ENCODE measurements at places on chromosomes 16 and 17.

DNA sequence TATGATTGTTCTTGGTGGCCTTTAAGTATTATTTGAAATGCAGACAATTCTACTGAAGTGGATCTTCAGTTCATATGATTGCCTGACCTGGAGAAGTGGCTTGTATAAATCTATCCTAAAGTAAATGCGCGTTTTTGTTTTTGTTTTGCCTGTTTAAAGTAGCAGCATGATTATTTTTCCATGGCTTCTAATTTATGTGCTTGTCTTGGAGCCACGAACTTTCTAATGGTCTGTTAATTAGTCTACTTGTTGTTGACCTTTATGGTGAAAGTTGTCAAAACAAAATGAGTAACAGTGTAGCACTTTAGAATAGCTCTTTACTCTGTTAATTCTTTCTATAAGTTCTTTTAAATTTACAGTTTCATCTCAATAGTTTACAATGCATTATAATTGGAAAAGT lies 1.7 kb downstream of the PRKAR1A start:
- no peak overlapping the region for H3K27ac ChIP-seq
- H3K4me1 ChIP-seq = peaks cover 17% of the 10 kb centered on the region
- DNase-seq = no peak

DNA sequence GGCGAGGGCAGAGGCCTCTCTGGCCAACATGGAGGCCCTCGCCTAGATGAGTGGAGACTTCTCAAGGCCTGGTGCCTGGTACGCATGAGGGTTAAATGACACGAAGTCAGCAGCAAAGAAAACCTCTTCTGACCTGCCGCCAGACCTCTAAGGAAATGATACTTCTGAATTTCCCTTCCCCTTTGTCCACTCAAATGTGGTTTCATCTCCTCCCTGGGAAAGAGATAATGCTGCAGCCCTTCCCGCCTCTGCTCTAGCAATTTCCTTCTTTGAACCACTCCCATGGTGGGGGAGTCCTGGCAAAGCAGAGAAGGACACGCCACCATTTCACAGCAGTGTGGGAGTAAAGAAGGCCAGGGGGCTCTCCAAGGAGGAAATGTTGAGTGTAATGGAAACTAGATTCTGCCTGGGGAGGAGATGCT lies 65.7 kb upstream of the BCAR1 start:
- H3K27ac ChIP-seq = no peak overlapping the region
- DNase-seq = no peak
- H3K4me1 ChIP-seq = peaks cover 22% of the 10 kb centered on the region

GRCh38 chr16:56945847-56946527 lies 14.0 kb downstream of the HERPUD1 start:
- H3K4me3 ChIP-seq = no peak overlapping the region
- no peak for DNase-seq
- H3K4me1 ChIP-seq = peaks cover 3% of the 10 kb centered on the region

- no peaks in the 10 kb centered on the region for H3K36me3 ChIP-seq
- peaks cover 60% of the 10 kb centered on the region for H3K4me1 ChIP-seq
- H3K27me3 ChIP-seq = no peaks in the 10 kb centered on the region
Observed at GRCh38 chr17:80663781-80664206, 119.2 kb downstream of the RPTOR start.

GRCh38 chr16:6528217-6528616 lies 804.4 kb upstream of the RBFOX1 start:
- H3K27me3 ChIP-seq = no peaks in the 10 kb centered on the region
- no peak for DNase-seq
- no peaks in the 10 kb centered on the region for H3K36me3 ChIP-seq
- no peak overlapping the region for H3K4me3 ChIP-seq

- H3K27me3 ChIP-seq = no peaks in the 10 kb centered on the region
- no peaks in the 10 kb centered on the region for H3K4me1 ChIP-seq
- DNase-seq = no peak
- H3K36me3 ChIP-seq = no peaks in the 10 kb centered on the region
- no peak overlapping the region for H3K27ac ChIP-seq
- H3K4me3 ChIP-seq = no peak overlapping the region
Observed at GRCh38 chr16:81266680-81267095, 28.2 kb downstream of the BCO1 start.

DNA sequence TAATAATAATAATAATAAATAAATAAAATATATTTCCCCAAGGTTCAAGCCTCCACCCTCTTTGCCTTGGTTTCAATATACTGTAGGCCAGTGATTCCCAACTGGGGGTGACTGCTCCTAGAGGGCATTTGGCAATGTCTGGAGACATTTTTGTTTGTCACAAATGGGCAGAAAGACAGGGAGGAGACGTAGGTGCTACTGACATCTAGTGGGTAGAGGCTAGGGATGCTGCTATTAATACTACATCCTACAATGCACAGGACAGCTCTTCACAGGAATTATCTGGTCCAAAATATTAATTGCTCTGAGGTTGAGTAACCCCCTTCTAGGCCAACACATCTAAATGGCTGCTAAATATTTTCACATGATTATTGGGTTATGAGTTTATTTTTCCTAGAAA lies 12.8 kb upstream of the PRR14 start:
- no peak overlapping the region for H3K4me3 ChIP-seq
- DNase-seq = no peak
- no peaks in the 10 kb centered on the region for H3K36me3 ChIP-seq
- no peaks in the 10 kb centered on the region for H3K27me3 ChIP-seq

GRCh38 chr16:6926762-6927161 lies 405.9 kb upstream of the RBFOX1 start:
- H3K4me1 ChIP-seq = no peaks in the 10 kb centered on the region
- no peak overlapping the region for H3K27ac ChIP-seq
- no peak for DNase-seq
- H3K36me3 ChIP-seq = no peaks in the 10 kb centered on the region
- no peak overlapping the region for H3K4me3 ChIP-seq

DNA sequence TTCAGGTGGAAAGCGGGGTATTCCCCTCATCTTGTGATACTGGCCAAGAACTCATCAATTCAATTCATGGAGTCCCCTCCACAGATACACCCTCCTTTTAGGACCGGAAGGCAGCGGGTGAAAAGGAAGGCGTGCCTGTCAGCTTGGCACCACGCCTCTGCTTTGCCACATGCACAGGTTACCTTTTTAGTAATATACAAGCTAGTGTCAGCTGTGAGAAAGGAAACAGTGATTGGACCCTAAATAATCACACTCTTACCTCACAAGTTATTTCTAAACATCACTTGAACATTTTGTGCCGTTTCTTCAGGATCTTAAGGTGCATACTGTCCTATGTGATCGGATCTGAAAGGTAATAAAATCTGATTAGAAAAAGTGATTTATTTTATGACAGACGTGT lies 15.7 kb downstream of the ZDHHC7 start:
- DNase-seq = no peak
- no peak overlapping the region for H3K27ac ChIP-seq
- H3K27me3 ChIP-seq = no peaks in the 10 kb centered on the region
- peaks cover 9% of the 10 kb centered on the region for H3K4me1 ChIP-seq
- peaks cover 48% of the 10 kb centered on the region for H3K36me3 ChIP-seq

DNA sequence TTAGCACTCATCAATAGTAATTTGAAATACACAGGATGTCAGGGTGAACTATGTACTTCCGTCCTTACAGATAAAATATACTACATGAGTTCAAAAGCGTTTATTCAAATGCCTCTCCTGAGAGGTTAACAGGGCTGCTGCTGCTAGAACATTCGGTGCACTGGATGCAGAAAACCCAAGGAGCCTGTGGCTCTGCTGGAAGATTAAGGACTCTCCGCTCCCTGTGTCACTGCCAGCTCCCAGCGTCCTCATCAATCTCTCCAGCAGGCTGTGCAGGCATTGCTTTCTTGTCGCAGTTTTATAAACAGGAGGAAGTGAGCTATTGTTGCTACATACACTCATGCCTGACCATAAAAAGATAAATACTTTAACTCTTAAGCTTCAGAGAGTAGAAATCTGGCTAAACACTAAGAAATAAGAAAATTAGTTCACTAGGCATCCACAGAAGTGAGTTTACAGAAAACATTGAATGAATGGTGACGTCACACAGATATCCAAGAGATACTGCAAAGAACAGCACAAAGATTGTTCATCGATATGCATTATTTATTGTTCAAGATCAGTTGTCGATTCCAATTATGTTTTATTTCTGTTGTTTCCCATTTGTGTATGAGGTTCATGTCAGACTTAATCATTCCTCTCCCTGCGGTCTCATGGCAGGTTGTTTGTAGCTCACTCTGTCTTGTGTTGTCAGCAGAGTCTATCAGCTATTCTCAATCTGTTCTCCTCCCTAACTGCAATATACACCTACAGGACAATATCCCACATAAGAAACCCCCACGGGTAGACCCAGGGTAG lies 127.9 kb upstream of the MON1B start:
- H3K4me1 ChIP-seq = no peaks in the 10 kb centered on the region
- H3K4me3 ChIP-seq = no peak overlapping the region
- no peak overlapping the region for H3K27ac ChIP-seq
- no peaks in the 10 kb centered on the region for H3K36me3 ChIP-seq
- H3K27me3 ChIP-seq = no peaks in the 10 kb centered on the region
- no peak for DNase-seq

- no peaks in the 10 kb centered on the region for H3K4me1 ChIP-seq
- no peak for DNase-seq
- H3K27ac ChIP-seq = no peak overlapping the region
- H3K36me3 ChIP-seq = no peaks in the 10 kb centered on the region
- H3K4me3 ChIP-seq = no peak overlapping the region
Observed at GRCh38 chr16:49150341-49150740, 131.3 kb downstream of the CBLN1 start.

GRCh38 chr17:33989361-33990148 lies 265.5 kb upstream of the CCL2 start:
- H3K36me3 ChIP-seq = no peaks in the 10 kb centered on the region
- H3K27me3 ChIP-seq = peaks cover 3% of the 10 kb centered on the region
- DNase-seq = no peak
- no peak overlapping the region for H3K4me3 ChIP-seq
- H3K4me1 ChIP-seq = no peaks in the 10 kb centered on the region

GRCh38 chr17:74978240-74978639 lies 5.7 kb upstream of the HID1 start:
- H3K4me1 ChIP-seq = peaks cover 20% of the 10 kb centered on the region
- no peak overlapping the region for H3K27ac ChIP-seq
- no peak overlapping the region for H3K4me3 ChIP-seq

DNA sequence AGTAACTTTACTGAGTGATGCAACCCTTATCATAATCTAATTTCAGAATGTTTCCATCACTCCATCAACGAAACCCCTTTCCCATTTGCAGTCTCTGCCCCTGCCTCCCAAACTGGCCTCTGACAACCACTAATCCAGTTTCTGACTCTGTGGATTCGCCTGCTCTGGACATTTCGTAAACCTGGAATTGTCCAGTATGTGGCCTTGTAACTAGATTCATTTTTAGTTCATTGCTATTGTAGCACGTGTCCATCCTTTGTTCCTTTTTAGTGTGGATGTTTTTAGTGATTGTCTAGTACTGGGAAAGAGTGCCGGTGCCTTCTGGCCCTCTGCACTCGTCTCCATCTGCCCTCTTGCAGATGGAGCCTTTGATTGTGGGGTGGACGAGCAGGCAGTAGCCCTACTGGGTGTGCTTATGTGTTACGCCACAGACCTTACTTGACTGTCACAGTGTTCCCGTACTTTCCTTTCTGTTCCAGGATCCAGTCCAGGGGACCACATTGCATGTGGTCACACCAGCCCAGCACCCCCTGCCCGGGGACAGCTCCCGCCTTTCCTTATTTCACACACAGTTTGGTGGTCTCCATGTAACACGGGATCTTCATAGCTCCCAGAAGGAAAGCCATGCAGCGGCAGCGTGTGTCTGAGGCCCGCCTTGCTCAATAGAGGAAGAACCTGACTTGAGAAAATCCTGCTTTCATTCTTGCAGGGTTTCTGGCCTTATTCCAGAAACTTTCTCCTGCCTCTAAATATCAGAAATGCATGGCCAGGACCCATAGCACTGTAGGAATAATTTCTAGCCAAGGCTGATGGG lies 8.8 kb downstream of the KIAA0513 start:
- no peak overlapping the region for H3K27ac ChIP-seq
- H3K27me3 ChIP-seq = no peaks in the 10 kb centered on the region
- no peak overlapping the region for H3K4me3 ChIP-seq
- no peak for DNase-seq
- H3K4me1 ChIP-seq = no peaks in the 10 kb centered on the region

DNA sequence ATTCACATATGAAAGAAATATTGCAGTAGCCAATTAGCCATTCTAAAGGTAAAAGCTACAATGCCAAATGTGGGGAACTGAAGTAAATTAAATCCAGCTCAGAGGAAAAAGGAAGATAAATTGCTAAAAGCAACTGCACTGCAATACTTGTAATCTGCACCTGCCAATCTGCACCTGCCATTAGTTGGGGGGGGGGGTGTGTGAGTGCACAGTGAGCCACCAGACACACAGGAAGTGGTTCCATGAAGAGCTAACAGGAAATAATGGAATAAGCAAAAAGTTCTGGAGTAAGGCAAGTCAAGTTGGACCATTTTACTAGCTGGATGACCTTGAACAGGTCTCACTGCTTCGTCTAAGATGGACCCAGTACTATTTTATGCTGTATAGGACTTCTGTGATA lies 191.8 kb downstream of the PARN start:
- no peak overlapping the region for H3K27ac ChIP-seq
- H3K36me3 ChIP-seq = peaks cover 4% of the 10 kb centered on the region
- no peaks in the 10 kb centered on the region for H3K27me3 ChIP-seq
- H3K4me3 ChIP-seq = no peak overlapping the region
- DNase-seq = no peak
